ENCODE measurements at places on chromosomes 11 and 22. TPM values are rescaled to one million over a fixed set of nuclear protein-coding genes. Genes with fewer than 3 reads are reported as not detected.

DNA sequence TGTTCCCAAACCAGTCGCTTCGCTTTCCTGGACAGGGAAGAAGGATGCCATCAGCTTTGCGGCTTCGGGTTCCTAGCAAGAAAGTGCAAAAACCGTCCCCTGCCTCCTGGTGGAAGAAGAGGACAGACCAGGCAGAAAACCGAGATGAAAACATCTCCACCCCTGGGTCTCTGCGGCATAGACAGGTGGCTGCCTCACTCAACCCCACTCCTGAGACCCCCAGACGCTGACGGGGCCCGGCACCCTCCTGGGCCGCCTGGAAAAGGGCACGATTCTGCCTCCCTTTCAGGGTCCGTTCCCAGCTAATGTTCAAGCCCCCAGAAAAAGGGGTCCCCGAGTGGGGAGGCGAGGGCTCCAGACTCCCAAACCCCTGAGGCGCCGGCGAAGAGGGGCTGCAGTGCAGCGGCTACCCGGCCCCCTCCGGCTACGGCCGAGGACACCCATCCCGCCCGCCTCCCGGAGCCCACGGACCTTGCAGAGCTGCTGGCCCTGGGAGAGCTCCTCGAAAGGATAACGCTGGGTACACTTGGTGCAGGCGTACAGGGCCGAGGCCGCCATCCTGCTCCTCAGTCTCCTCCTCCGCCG, 569 bp downstream of the FAM76B start:
- H3K4me3 ChIP-seq, result peak overlapping the region; percentile 93
- peak; percentile 52 for DNase-seq
- peak overlapping the region; percentile 100 for H3K27ac ChIP-seq
- no peaks in the 10 kb centered on the region for H3K27me3 ChIP-seq
- H3K4me1 ChIP-seq, result peaks cover 58% of the 10 kb centered on the region

DNA sequence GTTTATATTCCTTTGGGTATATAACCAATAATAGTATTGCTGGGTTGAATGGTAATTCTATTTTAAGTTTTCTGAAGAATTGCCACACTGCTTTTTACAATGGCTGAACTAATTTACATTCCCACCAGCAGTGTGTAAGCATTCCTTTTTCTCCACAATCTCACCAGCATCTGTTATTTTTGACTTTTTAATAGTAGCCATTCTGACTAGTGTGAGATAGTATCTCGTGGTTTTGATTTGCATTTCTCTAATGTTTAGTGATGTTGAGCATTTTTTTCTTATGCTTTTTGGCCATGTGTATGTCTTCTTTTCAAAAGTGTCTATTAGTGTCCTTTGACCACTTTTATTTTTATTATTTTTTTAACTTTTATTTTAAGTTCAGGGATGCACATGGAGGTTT, 275.3 kb downstream of the METTL15 start:
- no peak overlapping the region for H3K4me3 ChIP-seq
- H3K4me1 ChIP-seq, result no peaks in the 10 kb centered on the region
- H3K27me3 ChIP-seq, result no peaks in the 10 kb centered on the region
- no peak overlapping the region for H3K27ac ChIP-seq

GRCh38 chr11:7844521-7844920, 47.8 kb upstream of the OR5P2 start:
- no peaks in the 10 kb centered on the region for H3K4me1 ChIP-seq
- H3K36me3 ChIP-seq, result no peaks in the 10 kb centered on the region
- H3K27ac ChIP-seq, result no peak overlapping the region
- no peak overlapping the region for H3K4me3 ChIP-seq
- no peaks in the 10 kb centered on the region for H3K27me3 ChIP-seq
- DNase-seq, result no peak

GRCh38 chr11:45659031-45659817, 6.2 kb downstream of the CHST1 start:
- H3K27ac ChIP-seq, result no peak overlapping the region
- no peak overlapping the region for H3K4me3 ChIP-seq
- H3K36me3 ChIP-seq, result no peaks in the 10 kb centered on the region
- H3K27me3 ChIP-seq, result peaks cover 38% of the 10 kb centered on the region

TCN1 gene
- total RNA-seq, result not detected

OOSP3 gene
- total RNA-seq, result not detected

SEZ6L gene
- not detected for total RNA-seq

GRCh38 chr11:126821827-126822226, 178.7 kb downstream of the KIRREL3 start:
- no peaks in the 10 kb centered on the region for H3K36me3 ChIP-seq
- no peak for DNase-seq
- H3K4me3 ChIP-seq, result no peak overlapping the region
- no peak overlapping the region for H3K27ac ChIP-seq
- no peaks in the 10 kb centered on the region for H3K4me1 ChIP-seq

DNA sequence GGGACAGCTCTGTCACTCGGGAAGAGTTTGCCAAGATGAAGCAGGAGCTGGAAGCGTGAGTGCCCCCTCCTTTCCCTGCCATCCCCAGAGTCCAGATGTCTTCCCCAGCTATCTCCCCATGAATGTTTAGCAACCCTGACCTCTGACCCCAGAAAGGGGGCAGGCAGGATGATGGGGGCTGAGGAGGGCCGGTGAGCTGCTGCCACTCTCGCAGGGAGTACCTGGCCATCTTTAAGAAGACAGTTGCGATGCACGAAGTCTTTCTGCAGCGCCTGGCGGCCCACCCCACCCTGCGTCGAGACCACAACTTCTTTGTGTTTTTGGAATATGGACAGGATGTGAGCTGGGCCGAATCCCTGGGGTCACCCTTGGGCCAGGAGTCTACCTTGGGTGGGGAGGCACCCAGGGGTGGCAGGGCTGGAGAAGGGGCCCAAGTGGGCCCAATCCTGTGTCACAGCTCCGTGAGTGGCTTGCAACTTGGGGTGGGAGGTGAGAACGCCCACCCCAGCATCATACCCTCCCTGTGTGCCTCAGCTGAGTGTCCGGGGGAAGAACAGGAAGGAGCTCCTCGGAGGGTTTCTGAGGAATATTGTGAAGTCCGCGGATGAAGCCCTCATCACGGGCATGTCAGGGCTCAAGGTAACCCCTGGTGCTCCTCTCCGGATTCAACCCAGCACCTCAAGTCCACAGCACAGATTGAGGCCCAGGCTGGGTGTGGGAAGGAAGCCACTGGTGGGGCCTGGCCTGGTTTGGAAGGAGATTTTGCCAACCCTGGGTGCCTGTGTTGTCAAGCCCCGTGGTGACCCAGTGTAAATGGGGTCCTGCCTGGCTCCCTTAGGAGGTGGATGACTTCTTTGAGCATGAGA, 7.5 kb downstream of the CFL1 start:
- H3K36me3 ChIP-seq, result peaks cover 44% of the 10 kb centered on the region
- H3K4me1 ChIP-seq, result peaks cover 19% of the 10 kb centered on the region
- no peaks in the 10 kb centered on the region for H3K27me3 ChIP-seq
- no peak for DNase-seq

DTX4 gene
- total RNA-seq, result 0.62 TPM

- no peaks in the 10 kb centered on the region for H3K27me3 ChIP-seq
- H3K27ac ChIP-seq, result no peak overlapping the region
- no peaks in the 10 kb centered on the region for H3K36me3 ChIP-seq
- no peak for DNase-seq
These were observed 1727.5 kb downstream of the LRRC4C start for GRCh38 chr11:39732001-39732400.

GRCh38 chr11:28833169-28833568, 725.0 kb downstream of the METTL15 start:
- H3K4me1 ChIP-seq, result no peaks in the 10 kb centered on the region
- H3K27ac ChIP-seq, result no peak overlapping the region

TSGA10IP gene
- not detected for total RNA-seq

DNA sequence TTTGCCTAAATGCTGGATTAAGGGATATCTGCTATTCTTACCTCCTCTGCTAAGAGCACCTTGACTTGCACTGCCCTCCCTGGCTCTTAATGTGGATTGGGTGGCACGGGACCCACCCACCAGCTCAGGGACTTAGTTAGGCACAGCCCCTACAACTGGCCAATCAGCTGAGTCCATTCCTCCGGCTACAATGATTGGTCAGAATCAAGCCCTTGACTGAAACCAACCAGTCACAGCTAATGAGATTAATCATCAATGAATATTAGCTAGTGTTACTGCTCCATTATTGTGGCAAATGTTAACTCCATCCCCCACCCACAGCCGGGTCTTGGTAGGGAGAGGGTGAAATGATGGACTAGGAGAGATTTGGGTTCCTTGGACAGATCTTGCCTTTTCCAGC, 328.0 kb downstream of the MN1 start:
- no peaks in the 10 kb centered on the region for H3K4me1 ChIP-seq
- DNase-seq, result no peak
- H3K36me3 ChIP-seq, result no peaks in the 10 kb centered on the region
- H3K27ac ChIP-seq, result no peak overlapping the region
- no peak overlapping the region for H3K4me3 ChIP-seq

SLC37A2 gene
- 0.60 TPM for total RNA-seq

BACE1-AS gene
- 6.1 TPM for total RNA-seq

DNA sequence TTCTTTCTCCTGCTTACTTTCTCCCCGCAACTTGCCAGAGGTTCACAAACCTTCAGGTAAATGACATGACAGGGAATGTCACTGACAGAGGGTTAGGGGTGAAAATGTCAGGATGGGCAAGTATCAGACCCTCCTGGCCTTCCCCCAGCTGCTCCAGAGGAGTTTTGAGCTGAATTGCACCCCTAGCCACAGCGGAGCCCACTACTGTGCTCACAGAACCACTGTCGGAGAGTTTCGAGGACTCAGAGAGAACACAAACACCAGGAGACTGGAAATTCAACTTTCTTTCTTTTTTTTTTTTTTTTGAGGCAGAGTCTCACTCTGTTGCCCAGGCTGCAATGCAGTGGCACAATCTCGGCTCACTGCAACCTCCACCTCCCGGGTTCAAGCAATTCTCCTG, 21.5 kb upstream of the P2RY2 start:
- no peaks in the 10 kb centered on the region for H3K4me1 ChIP-seq
- no peaks in the 10 kb centered on the region for H3K36me3 ChIP-seq
- no peak overlapping the region for H3K27ac ChIP-seq
- H3K4me3 ChIP-seq, result no peak overlapping the region

GRCh38 chr11:33151399-33151798, 9.9 kb downstream of the CSTF3 start:
- H3K4me3 ChIP-seq, result no peak overlapping the region
- peaks cover 34% of the 10 kb centered on the region for H3K36me3 ChIP-seq
- no peak for DNase-seq
- H3K4me1 ChIP-seq, result peaks cover 23% of the 10 kb centered on the region
- H3K27me3 ChIP-seq, result no peaks in the 10 kb centered on the region

DNA sequence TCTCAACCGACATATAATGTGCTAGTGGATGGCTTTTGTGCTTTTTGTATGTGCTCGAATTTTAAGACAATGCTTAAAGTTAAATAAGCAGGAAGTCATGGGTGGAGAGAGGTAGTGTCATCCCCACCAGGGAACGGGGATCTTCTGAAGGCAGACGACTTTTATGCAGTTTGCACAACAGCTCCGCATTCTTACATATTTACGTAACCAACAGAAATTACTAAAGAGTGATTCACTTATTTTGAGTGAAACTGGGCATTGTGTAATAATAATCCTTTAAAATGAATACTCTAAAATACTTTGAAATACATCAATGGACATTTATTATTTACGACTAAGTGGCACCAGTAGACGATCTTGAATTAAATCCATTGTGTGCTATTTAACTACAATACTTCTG, 305.1 kb downstream of the CNTN5 start:
- no peaks in the 10 kb centered on the region for H3K27me3 ChIP-seq
- H3K36me3 ChIP-seq, result no peaks in the 10 kb centered on the region
- H3K27ac ChIP-seq, result no peak overlapping the region
- H3K4me3 ChIP-seq, result no peak overlapping the region
- no peak for DNase-seq

- no peaks in the 10 kb centered on the region for H3K36me3 ChIP-seq
- H3K27ac ChIP-seq, result no peak overlapping the region
- peaks cover 5% of the 10 kb centered on the region for H3K27me3 ChIP-seq
- no peak for DNase-seq
- no peaks in the 10 kb centered on the region for H3K4me1 ChIP-seq
These were observed 31.0 kb upstream of the MAPK1 start for GRCh38 chr22:21898354-21898896.

PIK3IP1 gene
- total RNA-seq, result 63.0 TPM

NOX4 gene
- total RNA-seq, result not detected

- H3K27me3 ChIP-seq, result peaks cover 80% of the 10 kb centered on the region
- peak; percentile 77 for DNase-seq
- H3K4me1 ChIP-seq, result peaks cover 18% of the 10 kb centered on the region
- H3K27ac ChIP-seq, result no peak overlapping the region
These were observed 43.6 kb downstream of the TEAD1 start for GRCh38 chr11:12717851-12718291.

DNA sequence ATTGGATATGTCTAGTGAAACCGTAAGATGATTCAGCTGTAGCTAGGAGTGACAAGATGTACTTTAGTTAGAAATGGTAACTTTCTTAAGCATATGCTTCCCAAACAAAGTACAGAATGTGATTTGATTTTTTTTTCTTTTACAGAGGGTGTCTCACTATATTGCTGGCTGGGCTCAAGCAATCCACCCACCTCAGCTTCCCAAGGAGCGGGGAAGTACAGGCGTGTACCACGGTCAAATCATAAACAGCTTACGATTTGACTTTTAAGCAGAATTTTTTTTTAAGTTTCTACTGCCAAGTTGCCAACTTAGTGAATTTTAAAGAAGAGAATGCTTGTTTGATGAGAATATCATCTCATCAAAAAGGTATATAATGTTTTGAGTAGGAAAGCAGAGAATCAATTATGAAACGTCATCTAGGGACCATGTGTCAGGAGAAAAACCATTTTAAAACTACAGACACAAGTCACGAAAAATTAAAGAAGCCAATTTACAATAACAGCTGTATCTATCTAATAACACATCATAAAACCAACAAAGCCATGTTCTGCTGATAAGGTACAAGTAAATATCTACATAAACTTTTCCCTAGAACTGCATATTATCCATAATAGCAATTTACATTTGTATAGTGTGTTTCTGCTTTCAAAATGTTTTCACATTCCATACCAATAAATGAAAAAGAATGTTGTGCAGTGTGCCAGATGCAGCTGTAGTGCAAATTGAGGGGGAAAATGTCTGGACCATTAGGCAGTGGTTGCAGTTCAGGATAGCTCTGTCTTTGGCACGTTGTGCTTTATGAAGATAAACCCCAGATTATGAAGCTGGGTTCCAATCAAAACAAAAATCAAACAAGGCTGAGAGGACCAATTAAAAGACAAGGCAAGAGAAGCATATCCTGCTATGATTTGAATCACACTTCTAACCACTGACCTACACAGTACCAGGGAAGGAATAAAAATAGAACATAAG, 33.7 kb upstream of the USP47 start:
- H3K4me1 ChIP-seq, result no peaks in the 10 kb centered on the region
- no peak overlapping the region for H3K4me3 ChIP-seq
- no peak for DNase-seq

SMCO4 gene
- 41.9 TPM for total RNA-seq
